ENCODE measurements at places on chromosomes 1 and 21. TPM values are rescaled to one million over a fixed set of nuclear protein-coding genes. Genes with fewer than 3 reads are reported as not detected.

SLC9C2 gene
- not detected for total RNA-seq

TEDDM1 gene
- not detected for total RNA-seq

GRCh38 chr21:44371596-44371995, 18.2 kb downstream of the TRPM2 start:
- no peaks in the 10 kb centered on the region for H3K27me3 ChIP-seq
- DNase-seq = no peak
- H3K27ac ChIP-seq = no peak overlapping the region
- H3K4me1 ChIP-seq = no peaks in the 10 kb centered on the region
- no peak overlapping the region for H3K4me3 ChIP-seq
- no peaks in the 10 kb centered on the region for H3K36me3 ChIP-seq

DNA sequence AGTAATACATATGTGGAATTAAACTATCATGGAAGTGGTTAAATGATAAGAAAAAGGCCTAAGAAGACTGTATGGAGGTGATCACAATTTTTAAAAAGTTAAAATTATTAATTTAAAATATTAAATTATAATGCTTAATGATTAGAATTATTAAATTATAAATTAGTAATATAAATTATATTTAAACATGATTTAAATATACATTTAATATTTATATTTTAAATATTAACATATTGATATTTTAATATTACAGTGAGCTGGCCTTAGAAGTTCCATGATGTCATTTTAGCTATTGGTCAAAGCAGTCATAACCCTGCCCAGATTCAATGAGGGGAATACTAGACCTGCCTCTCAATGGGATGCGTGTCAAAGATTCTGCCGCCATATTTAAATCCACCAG, 281.2 kb downstream of the PRDM2 start:
- no peak overlapping the region for H3K27ac ChIP-seq
- DNase-seq = no peak
- H3K4me3 ChIP-seq = no peak overlapping the region
- H3K36me3 ChIP-seq = no peaks in the 10 kb centered on the region
- no peaks in the 10 kb centered on the region for H3K4me1 ChIP-seq

- peaks cover 6% of the 10 kb centered on the region for H3K4me1 ChIP-seq
- H3K36me3 ChIP-seq = peaks cover 5% of the 10 kb centered on the region
- DNase-seq = no peak
Measured at GRCh38 chr1:100400404-100400803, 48.1 kb downstream of the CDC14A start.
